ENCODE measurements at places on chromosomes 2 and 18.

DNA sequence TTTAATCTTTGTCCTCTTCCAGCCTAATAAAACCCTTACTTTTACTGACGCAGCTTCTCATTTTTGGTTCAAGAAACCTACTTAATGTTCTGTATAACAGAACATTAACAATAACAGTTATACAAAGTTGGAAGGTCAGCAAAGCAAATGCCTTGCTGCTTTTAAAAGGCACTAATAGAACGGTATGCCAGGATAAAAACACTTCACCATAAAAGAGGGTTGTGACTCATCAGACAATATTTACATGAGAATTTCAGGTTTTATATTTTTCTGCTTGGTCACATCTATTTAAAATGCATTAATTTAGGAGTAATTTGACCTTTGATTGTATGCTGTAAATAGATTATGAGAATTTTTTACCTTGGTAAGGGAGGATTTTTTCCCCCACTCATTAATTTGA lies 3.0 kb downstream of the KLHL41 start:
- no peak for DNase-seq

GRCh38 chr2:62485761-62486438 lies 20.1 kb downstream of the TMEM17 start:
- no peak for DNase-seq

DNA sequence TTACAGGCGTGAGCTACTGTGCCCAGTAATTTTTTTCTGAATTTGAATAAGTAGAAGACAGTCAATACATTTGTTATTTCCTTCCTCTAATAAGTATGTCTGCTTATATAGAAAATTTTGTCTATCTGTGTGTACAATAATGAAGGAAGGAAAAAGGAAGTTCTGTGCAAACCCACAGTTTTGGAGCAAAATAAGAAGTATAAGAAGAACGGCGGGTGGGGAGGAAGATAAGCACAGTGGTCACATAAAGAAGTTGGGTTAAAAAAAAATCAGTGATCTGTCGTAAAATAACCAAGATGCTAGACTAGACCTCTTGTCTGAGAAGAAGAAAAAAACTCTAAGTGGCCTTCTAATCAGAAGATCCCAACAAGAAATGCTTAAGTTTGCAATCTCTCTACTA lies 20.2 kb downstream of the MGAT4A start:
- no peak for DNase-seq

DNA sequence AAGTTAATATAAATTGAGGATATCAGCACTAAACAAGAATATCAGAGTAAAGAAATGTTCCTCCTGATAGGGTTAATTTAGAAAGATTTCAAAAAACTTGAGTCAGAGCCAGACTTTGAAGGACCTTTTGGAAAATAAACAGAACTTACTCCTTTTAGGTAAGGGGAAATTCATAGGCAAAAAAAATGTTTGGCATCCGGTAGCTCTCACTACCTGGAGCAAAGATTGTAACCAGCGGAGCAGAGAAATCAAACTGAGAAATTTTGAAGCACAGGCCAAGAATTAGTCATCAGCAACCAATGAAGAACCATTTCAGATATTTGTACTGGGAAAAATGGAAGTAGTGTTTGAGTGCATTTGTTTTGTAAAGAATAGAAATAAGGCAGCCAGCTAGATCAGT lies 113.0 kb downstream of the ICA1L start:
- DNase-seq: no peak

- DNase-seq: no peak
Measured at GRCh38 chr2:144151851-144152250, 368.1 kb downstream of the ZEB2 start.

GRCh38 chr2:160258492-160258805 lies 58.4 kb upstream of the ITGB6 start:
- no peak for DNase-seq
